Daoy (cell line): ENCODE measurements at places on chromosomes 5 and 9. TPM values are rescaled to one million over a fixed set of nuclear protein-coding genes. Genes with fewer than 3 reads are reported as not detected.

Gene MARCOL
- total RNA-seq = not detected in 2 replicates

Gene PCSK1
- total RNA-seq = 0.98 and 2.2 TPM in 2 replicates

Gene ADAMTS16
- total RNA-seq = 10.7 and 11.6 TPM in 2 replicates

Gene RNF183
- not detected in 2 replicates for total RNA-seq

Gene MRNIP
- total RNA-seq = 9.2 and 11.1 TPM in 2 replicates

Gene C9orf43
- 0.54 and 1.4 TPM in 2 replicates for total RNA-seq
